NCI-H187 treated with DMSO at 0.1 percent for 48 hours (cell line): ENCODE measurements at places on chromosomes 7 and 10.

DNA sequence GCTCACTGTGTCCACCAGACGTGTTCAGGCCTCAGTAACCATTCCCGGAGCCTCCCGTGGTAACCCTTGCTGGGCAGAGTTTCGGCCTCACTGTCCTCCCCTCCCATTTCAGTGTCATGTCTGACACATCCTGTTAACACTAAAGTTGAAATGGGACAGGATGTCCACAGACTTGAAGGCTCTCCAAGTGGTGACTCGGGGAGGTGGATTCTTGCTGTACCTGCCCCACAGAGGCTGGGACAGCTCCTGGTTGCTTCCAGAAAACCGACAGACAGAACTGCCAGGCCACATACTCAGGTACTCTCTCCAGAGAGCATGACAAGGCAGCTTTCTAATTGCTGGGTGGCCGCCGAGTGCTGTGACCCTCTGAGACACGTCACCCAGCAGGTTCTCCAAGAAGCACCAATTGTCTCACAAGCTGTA is 17.9 kb upstream of the CYTH3 start:
- no peak for DNase-seq

DNA sequence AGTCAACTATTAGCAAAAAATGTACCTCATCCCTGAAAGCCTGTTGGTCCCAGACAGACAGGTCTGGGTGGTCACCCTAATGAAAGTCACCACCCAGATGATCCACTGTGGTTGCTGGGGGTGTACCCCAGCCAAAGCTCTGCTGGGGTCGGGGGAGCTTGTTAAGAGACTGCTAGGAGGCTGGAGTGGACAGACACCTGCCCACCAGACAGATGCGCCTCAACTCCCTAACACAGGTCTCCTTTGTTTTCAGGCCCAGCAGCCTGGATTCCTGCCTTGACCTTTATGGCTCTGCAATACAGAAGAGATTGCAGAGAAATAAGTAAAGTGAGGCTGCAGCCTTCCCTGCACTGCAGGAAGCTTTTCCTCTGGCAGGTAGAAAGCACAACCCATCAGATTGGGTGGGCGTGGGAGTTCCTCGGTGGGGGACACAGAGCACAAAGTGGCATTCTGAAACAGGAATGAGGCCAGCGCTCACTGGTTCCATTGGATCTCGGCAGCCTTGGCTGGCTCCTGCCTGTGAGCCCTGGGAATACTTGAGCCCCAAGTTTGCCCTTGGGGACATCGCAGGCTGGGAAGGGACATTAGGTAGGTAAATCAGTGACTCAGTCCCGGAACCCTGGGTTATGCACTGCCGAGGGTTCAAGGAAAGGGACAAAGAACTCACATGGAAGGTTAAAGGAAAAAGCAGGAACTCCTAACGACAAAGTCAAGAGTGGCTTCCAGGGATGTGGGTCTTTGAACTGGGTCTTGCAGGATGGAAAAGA is 18.0 kb upstream of the ZNF488 start:
- DNase-seq = no peak

DNA sequence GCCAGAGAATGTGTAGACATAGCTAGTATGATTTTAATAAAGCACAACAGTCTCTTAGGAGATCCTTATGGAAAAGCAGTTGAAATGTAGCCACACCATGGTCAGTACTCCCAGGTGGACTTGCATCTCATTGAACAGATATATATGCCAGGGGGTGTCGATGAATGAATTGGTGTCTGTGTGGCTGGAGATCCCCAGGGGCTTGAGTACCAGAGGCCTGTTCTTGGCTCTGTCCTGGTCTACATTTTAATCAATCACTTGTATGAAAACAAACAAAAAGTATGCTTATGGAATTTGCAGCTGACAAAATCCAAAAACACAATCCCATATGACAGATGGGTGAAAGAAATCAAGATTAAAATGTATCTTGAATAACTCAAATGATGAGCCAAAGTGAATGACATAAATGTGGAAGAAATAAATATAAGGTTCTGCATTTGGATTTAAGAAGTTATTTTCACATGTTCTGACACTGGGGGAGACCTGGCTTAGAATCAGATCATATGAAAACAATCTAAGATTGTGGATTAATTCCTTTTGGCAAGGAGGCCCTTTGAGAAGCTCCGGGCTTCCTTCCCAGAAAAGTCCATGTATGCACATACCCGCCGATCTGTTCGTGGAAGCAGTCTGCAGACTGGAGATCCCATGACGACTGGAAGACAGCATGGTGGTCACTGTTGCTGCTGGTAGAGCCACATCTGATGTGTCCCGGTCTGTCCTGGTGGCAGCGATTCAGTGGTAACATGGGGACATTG is 15.6 kb downstream of the CLEC2L start:
- DNase-seq = no peak

GRCh38 chr10:15737656-15738055 is 17.9 kb upstream of the ITGA8 start:
- no peak for DNase-seq
